ENCODE measurements at places on chromosomes 13 and 19. TPM values are rescaled to one million over a fixed set of nuclear protein-coding genes. Genes with fewer than 3 reads are reported as not detected.
A peak's percentile ranks its signal among the peaks of the same experiment; 100 is the strongest.

DNA sequence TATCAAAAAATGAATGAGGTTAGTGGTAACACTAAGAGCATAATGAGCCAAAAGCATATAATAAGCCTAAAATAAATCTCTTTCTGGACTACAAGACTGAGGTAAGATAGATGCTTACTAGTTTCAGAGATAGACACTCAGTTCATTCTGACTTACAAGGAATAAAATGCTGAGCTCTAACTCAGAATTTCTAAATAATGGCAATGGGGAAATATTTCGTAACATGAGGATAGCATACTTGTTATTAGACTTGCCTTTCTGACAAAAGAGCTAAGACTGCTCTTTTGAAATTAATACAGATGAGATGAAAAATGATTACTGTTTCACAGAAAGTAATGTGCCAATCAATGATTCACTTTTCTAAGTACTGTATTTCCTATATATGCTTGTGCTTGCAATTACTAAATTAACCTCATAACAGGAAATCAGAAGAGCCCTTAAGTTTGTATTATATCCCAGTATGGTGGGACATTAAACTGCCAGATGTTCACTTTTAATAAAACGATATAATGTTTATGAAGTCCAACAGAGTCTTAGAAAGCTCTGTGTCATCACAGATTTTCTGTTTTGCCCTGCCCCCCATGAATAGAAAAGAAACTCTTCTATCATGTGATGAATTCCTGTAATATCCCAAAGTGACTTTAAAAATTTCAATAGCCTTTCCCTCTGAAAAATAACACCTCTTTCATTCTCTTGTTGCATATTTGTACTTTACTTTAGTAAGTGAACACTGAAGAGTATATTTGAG is 2771.0 kb upstream of the PCDH20 start:
- no peak for DNase-seq

The ZNF536 gene
- total RNA-seq = not detected

GRCh38 chr19:20078581-20079031 is 806 bp downstream of the ZNF90 start:
- peak; percentile 43 for DNase-seq

DNA sequence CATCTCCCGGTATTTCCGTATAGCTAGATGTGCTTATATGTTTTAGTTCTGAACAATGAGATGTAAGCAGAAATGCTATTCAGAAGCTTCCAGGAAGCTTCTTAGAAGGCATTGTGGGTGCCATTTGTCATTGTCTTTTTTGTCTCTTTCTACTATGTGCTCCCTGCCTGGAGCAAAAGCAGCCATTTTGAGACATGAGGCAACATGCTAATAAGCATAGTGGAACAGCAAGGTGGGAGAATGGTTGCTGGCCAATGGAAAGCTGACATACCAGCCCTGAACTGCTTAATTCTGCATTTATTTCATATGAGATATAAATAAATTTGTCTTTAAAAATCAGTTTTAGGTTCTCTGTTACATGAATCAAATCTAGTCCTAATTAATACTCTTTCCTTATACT is 299.7 kb downstream of the LMO7 start:
- no peak for DNase-seq

DNA sequence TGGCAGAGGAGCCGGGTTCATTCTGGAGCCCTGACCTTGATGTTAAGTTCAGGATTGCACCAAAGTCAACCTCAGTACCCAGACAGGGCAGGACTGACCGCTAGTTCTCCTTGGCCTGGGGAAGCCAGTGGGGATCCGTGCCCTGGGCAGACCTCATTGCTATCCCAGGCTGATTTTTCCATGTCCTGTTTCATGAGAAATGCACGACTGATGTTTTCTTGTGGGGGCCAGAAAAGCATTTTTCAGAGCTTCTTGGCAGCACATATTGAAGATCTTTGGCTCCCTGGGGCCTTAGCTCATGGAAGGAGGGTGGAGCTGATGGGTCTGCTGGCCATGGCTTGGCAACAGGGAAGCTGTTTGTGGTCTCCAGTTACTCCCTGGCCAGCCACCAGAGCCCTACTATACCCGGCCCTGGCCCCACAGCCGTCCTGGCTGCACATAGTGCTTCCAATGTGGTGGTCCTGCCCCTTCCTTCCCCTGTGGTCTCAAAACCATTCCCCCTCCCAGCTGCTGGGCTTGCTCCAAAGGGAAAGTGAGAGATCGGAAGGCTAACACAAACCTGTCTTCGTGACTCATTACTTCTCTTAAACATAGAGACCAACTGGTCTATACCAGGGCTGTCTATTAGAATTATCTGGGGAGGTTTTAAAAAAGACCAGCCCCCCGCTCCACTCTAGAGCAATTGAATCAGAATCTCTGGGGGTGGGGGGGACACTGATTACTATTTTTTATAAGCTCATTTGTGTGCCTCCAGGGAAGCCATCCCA is 11.2 kb downstream of the IL17D start:
- DNase-seq = peak; percentile 96

GRCh38 chr13:90375851-90376250 is 971.6 kb upstream of the MIR17HG start:
- no peak for DNase-seq

The LYL1 gene
- total RNA-seq = 0.36 TPM
